ENCODE measurements at places on chromosomes 13 and 19.

DNA sequence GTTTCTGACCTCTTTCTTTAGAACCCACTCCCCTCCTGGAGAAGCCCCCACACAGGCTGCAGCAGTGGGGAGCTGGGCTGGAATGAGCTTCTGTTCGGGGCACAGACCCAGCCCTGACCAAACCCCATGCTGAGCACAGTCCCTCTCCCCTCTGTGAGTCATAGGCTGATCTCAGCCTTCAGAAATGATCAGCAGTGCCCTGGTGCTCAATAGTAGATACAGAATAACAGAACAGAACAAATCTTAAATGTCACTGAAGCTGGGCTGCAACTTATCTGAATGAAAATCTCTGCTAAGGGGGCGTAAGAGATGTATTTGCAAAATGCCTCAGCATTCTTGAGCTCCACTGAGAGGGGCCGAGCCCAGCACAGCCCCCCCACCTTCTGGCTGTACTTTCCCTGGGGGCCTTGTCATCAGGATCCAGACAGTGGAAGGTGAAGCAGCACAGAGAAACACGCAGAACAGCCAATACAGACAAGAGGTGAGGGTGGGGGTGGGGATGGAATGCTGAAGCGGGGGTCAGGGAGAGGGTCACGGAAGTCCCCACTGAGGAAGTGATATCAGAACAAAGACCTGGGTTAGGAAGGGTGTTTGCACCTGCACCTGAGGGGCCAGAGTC is 9.9 kb downstream of the ZNF665 start:
- DNase-seq, result peak; percentile 30

- no peak for DNase-seq
Measured at GRCh38 chr19:49213791-49214190, 56.2 kb downstream of the TRPM4 start.

- no peak for DNase-seq
Measured at GRCh38 chr19:30673336-30673735, 301.2 kb downstream of the ZNF536 start.

GRCh38 chr13:31351376-31351775 is 151.6 kb downstream of the B3GLCT start:
- DNase-seq, result no peak

GRCh38 chr19:5707576-5708575 is 12.1 kb downstream of the LONP1 start:
- DNase-seq, result no peak
